Dorsolateral prefrontal cortex (tissue), 122 donors: ENCODE measurements at places on chromosomes 13 and 19.

GRCh38 chr19:6056282-6056741 is 54.0 kb downstream of the RFX2 start:
- DNase-seq: no peak

DNA sequence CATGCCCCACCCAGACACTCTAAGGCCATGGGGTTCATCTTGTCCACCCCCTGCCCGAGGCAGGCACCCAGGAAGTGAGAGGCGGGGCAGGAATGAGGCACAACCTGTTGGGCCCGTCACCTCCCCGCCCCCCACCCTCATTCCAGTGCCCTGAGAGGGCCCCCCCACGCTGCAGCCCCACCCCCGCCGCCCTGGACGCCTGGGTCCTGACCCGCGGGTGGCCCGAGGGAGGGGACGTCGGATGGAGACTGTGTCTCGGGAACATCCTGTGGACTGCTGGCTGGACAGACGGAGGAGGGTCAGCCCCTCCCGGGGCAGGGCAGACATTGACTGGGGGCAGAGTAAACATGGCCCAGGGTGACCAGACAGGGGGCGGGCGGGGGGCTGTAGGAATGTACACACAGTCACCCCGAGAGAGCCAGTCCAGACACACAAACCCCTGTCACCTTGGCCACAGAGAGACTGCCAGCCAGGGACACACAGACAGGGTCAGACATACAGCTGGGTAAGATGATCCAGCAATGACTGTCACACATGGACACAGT is 7.4 kb upstream of the JUNB start:
- no peak for DNase-seq

- DNase-seq: no peak
Measured at GRCh38 chr19:2846180-2846894, 5.1 kb downstream of the ZNF555 start.

DNA sequence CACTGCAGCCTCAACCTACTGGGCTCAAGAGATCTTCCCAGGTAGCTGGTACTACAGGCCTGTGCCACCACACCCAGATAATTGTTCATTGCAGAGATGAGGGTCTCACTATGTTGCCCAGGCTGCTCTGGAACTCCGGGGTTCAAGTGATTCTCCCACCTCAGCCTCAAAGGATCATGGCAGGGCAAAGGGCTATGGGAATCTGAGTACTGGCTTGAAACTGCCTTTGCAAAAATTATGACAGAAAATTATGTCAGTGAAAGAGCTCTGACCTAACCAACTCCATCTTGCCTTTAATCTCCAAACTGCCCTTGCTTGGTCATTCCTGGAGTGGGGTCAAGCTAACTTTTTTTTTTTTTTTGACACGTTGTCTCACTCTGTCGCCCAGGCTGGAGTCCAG is 1.3 kb upstream of the DNASE2 start:
- DNase-seq: no peak

GRCh38 chr19:46528601-46529590 is 33.2 kb upstream of the PNMA8B start:
- peak; percentile 44 for DNase-seq

- DNase-seq: no peak
Measured at GRCh38 chr13:83065108-83065507, 817.2 kb downstream of the SLITRK1 start.

DNA sequence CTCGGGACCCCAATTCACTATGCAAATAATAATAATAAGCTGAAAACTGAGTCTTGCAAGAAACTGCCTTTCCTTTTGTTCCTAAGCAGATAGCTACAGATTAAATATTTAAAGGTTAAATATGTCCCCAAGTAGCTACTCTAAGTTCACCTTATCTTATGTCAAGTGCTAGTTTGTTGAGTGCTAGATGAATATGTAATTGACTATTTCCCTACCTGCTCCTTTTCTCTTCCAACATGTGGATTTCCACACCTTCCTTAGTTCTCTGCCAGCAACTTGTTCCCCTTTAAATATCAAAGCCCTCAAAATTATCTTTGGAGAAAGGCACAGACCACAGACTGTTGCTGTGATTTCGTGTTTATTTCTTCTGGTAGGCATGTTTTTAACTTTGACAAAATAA is 709.2 kb upstream of the SLITRK1 start:
- no peak for DNase-seq

DNA sequence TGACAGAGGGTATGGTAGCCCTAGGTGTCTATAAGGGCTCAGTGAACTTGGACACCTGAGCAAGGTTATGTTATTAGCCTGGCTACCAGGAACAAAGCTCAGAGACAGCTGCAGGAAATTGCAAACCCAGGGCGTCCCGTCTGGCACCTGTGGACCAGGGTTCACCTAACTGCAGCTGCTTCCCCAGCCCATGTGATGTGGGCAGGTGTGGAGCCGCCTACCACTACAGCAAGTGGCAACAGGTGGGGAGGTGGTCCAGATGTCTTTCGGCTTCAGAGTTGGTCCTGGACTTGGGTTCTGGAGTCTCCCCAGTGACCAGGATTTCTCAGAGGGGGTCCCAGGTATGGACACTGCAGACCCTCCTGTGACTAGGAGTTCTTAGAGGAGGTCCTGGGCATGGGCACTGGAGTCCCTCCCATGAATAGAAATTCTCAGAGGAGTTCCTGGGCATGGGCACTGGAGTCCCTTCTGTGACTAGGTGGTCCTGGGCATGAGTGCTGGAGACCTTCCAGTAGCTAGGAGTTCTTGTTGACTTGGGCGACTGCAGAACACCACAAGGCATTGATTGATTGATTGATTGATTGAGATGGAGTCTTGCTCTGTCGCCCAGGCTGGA is 25.2 kb downstream of the ACTL9 start:
- DNase-seq: no peak

- no peak for DNase-seq
Measured at GRCh38 chr13:99892196-99892613, 79.4 kb downstream of the ZIC5 start.

DNA sequence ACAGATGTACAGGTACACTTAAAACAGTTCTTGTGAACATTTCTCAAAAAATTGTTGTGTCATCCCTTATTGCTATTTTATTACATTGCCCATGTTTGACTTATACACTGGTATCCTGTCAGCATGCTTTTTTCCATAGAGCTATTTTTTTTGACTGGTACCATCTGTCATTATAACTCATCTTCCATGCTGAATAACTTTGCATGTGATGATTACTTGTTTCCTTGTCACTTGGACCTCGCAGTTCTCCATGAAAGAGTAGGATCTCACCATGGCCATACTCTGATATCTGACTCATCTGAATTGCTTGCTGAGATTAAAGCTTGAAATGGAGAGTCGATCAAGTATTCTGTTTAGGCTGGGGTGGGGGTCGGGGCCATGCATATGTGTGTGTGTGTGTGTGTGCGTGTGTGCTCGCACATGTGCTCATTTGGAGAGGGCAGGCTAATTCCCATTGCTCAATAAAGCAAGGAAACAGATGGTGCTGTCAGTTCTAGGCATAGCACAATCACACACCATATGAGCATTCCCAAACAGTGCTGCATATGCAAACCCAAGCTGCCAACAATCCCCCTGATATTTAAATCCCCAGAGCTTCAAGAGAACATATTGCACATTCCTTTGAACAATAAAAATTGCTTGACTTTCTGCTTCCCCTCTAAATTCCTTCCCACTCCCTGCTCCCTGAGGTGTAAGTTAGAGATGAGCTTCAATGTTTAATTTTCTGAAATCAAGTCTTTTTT is 62.9 kb downstream of the NHLRC3 start:
- DNase-seq: peak; percentile 23

DNA sequence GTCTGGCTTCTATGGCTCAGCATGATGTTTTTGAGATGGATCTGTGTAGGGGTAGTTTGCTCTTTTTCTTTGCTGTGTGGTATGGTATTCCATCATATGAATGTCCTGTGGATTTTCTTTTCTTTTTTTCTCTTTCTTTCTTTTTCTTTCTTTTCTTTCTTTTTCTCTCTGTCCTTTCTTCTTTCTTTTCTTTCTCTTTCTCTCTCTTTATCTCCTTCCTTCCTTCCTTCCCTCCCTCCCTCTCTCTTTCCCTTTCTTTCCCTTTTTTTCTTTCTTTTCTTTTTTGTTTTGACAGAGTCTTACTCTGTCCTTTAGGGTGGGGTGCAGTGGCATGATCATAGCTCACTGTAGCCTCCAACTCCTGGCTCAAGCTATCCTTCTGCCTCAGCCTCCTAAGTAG is 9.0 kb upstream of the HNRNPUL1 start:
- DNase-seq: no peak

GRCh38 chr13:42924344-42924743 is 67.7 kb downstream of the EPSTI1 start:
- DNase-seq: no peak

DNA sequence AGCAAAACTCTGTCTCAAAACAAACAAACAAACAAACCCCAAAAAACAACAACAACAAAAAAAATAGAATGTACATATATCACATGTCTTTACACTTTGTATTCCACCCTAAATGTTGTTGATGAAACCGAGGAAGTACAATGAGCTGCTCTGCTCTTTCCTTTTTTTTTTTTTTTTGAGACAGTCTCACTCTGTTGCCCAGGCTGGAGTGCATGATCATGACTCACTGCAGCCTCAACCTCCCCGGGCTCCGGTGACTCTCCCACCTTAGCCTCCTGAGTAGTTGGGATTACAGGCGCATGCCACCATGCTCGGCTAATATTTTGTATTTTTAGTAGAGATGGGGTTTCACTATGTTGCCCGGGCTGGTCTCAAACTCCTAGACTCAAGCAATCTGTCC is 30.6 kb upstream of the LRP3 start:
- no peak for DNase-seq

- no peak for DNase-seq
Measured at GRCh38 chr13:51746802-51747201, 57.2 kb downstream of the DHRS12 start.

- no peak for DNase-seq
Measured at GRCh38 chr19:16026756-16027155, 49.5 kb upstream of the TPM4 start.

DNA sequence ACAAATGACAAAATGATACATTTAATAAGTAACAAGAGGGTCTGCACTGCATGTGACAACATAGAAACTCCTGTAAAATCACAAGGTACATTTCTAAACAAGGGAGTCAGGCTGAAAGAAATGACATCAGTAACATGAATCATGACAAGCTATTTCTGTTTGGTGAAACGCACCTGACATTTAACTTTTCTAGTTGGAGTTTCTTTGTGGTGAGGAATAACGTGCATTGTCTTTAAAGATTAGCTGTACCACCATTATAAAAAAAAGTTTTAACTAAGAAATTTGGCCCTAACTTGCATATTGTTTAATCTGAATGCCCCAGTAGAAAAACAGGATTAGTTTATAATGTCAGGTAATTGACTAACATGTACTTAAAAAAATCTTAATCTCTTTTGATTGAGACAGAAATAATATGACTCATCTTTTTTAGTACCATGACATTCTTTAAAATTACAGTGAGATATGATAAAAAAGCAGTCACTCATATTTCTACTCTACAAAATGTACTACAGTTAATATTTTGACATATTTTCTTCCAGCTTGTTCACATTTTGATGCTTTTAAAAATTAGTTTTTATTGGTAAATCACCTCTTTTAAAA is 418.2 kb downstream of the KLF12 start:
- DNase-seq: no peak

GRCh38 chr13:110062077-110062776 is 244.7 kb downstream of the COL4A1 start:
- no peak for DNase-seq

- no peak for DNase-seq
Measured at GRCh38 chr13:109704771-109705635, 81.4 kb downstream of the IRS2 start.

DNA sequence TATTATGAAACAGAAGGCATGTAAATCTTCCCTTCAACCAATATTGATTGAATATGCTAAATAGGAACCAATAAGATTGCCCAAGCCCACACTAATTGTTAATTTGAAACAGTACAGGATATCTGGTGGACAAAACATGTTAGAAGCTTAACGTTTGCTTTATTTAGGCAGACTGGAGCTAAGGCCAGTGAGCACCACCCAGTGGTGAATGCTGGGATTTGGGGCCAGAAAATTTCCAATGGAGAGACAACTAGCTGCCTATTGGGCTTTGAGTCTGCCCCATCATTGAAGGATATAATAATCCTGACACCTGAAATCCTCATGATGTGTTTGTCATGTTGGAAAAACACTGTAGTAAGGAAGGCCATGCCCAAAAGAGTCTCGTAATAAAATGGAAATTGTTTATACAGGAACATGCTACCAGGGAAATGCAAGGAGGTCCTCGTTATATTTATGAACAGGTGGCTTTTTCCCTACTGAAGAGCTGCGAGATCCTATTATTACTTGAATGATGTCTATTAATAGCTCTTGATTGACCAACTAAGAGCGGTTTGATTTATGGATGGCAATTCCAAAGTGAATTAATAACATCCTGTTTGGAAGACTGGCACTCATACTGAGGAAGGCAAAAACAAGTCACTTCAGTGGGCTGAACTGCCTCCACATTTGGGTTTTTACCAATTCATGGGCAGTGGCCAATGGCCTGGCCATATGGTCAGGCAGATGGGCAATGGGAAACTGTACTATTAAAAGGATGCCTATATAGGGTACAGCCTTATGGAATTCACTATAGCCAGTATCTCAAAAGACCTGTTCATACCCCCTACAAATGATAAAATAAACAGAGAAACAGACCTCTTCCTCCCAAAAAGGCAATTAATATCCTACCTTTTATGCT is 8.7 kb downstream of the SIGLECL1 start:
- peak; percentile 15 for DNase-seq

- DNase-seq: no peak
Measured at GRCh38 chr19:17401628-17402027, 3.8 kb downstream of the BST2 start.

GRCh38 chr19:7705387-7706187 is 3.7 kb upstream of the FCER2 start:
- DNase-seq: no peak

DNA sequence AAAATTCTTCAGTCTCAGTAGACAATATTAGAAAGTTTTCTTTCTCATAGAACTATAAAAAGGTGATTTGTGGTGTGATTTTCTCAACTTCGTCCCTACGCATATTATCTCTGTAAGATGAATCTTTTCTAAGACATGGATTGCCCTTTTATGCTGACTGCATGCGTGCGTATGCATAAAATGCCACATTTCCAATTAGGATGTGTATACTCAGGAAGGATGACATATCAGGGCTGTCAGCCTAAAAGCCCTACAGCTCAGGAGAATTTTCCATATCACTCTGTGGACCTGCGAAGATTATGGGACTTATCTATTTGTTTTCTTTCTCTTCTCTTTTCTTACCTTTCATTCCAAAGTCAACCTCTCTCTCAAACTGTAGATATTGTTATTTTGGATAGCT is 166.5 kb upstream of the GPC6 start:
- no peak for DNase-seq

GRCh38 chr13:44363631-44364344 is 9.8 kb upstream of the SERP2 start:
- DNase-seq: no peak
